ENCODE measurements at places on chromosomes 12 and 14.

GRCh38 chr14:101669629-101670028 is 91.9 kb upstream of the PPP2R5C start:
- no peak for DNase-seq

DNA sequence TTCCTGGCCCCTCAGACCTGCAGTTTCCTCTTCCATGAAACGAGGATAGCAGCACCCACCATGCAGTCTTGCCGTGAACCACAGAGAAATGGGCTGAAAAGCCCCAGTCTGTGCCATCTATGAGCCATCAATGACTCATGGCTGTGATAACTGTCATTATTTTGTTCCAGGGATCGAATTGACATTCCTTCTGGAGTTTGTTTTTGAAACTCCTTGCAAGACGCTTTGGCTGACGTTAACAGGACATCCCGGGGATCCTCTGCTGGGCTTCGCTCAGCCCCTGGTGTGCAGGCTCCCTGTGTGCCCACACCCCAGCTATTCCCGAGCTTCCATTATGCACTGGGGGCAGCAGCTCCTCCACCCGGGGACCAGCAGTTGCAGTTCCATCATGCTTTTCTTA is 33.8 kb downstream of the MMAB start:
- no peak for DNase-seq

GRCh38 chr12:93848523-93849101 is 171.4 kb downstream of the CRADD start:
- no peak for DNase-seq

DNA sequence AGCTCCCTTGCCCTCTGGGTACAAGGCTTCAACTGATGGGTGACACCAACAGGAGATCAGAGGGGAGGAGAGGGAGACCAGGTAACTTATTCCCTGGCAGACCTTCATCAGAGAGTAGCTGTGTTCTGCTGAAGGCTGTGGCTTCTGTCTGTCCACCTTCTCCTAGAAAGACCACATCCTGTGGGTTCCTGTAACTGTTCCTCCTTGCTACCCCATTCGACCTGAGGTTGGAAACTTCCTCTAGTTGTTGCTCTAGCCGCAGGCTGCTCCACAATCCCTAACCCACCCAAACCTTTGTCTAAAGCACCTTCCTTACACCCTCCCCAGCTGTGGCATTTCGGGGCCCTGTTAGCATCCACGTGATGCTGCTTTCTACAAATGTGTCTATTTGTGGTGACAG is 454.2 kb downstream of the DPF3 start:
- DNase-seq, result peak; percentile 55

GRCh38 chr12:91127751-91128150 is 16.5 kb upstream of the LUM start:
- DNase-seq, result no peak

DNA sequence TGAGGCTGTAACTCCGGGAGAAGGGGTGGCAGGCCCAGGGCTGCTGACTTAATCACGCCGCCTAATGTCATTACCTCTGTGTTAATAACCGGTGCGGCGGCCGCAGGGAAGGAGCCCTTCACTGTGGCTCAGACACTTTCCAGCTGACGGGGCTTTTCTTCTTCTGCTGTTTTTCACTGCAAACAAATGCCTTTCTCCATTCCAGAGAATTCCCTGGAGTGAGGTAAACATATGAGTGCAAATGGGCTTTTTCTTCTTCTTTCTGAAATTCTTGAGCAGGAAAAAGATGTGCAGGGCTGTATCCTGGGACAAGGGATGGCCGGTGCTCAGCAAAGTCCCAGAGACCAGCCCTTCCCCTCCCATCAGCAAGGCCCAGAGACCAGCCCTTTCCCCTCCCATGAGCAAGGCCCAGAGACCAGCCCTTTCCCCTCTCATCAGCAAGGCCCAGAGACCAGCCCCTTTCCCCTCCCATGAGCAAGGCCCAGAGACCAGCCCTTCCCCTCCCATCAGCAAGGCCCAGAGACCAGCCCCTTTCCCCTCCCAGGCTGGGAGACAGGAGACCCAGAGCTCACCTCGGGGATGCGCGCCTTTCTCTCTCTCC is 33.4 kb upstream of the FAM181A start:
- DNase-seq, result no peak

DNA sequence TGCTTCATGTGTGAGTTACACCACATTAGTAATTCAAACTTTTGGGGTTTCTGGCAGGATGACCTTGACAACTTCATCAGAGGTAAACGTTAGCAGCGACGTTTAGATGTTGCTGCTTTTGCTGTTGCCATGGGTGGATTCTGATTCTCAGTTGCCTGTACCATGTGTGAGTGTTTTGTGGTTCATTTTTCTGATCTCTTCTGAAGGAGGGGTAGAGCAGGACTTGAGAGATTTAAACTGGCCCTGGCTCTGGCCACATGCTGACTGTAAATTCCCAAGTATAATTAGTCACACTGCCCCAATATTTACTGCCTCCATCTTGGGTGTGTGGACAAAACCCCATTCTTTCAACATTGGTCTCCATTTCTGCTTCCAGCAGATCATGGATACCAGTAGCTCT is 110.4 kb downstream of the ETV6 start:
- DNase-seq, result no peak

DNA sequence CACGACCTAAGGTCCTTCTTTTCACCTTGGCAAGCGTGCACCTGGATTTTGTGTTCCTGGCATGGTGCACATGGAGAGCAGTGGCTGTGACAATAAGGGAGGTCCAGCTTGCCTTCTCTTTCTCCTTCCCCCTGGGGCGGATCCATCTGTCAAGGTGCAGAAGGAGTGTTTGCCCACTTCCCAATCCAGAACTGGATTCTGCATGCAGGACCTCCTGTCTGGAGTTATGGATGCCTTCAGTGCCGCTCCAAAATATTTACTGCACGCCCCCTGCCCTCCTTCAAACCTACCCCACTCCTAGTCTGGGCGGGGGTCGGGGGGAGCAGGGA is 192.7 kb downstream of the DPF3 start:
- no peak for DNase-seq

- no peak for DNase-seq
Measured at GRCh38 chr12:3311027-3311402, 180.0 kb upstream of the PRMT8 start.

GRCh38 chr12:93094988-93095737 is 166.1 kb upstream of the EEA1 start:
- no peak for DNase-seq

- no peak for DNase-seq
Measured at GRCh38 chr14:61350427-61351270, 29.3 kb downstream of the PRKCH start.

- no peak for DNase-seq
Measured at GRCh38 chr14:20734430-20734806, 11.3 kb upstream of the EDDM3A start.

DNA sequence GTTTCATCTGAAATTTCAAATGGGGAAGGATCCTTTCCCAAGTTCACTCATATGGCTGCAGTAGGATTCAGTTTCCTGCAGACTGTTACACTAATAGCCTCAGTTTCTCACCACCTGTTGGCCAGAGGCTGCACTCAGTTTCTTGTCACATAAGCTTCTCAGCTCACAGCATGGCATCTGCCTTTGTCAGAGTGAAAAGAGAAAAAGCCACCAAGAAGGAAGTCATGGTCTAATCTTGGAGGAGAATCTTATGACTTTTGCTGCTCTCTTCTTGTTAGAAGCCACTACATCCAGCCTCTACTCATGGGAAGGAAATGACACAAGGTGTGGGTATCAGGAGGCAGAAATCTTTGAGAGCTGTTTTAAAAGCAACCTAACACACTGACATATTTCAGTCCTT is 39.4 kb upstream of the BTG1 start:
- peak; percentile 46 for DNase-seq
